CD4-positive, alpha-beta memory T cell (primary cell): ENCODE measurements at places on chromosomes 2 and 18.

DNA sequence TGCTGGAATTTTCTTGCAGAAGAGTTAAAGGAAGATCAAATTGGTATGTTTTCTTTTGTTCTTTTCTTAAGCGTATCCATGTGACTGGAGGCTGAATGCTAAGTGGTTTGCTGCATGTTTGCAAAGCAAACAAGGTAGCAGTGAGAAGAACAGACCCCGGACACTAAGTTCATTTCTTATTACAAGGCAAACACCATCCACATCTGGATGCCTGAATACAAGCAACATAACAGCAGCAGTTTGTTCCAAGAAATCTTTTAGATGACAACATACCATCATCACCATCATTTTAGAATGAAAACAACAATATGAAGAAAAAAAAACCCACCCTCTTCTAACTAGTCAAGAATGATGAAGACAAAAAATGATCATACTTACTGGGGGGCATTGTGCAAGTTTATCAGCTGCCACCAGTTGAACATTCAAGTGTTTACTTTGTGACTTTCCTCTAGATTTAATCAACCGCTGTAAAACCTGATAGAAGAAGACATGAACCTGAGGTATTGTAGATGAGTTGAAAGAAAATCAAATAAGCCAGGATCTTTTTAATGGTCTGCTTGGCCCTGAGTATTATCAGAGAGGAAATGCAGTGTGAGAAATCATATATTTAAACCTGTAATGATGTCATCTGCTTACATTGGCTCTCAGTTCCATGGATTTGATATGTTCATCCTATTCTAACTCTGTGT, 25.0 kb upstream of the ARL5A start:
- H3K27me3 ChIP-seq = no peaks in the 10 kb centered on the region
- H3K4me1 ChIP-seq = no peaks in the 10 kb centered on the region
- no peaks in the 10 kb centered on the region for H3K36me3 ChIP-seq
- H3K4me3 ChIP-seq = no peak overlapping the region
- DNase-seq = no peak
- H3K27ac ChIP-seq = no peak overlapping the region

GRCh38 chr2:152890736-152891135, 172.3 kb downstream of the ARL6IP6 start:
- no peaks in the 10 kb centered on the region for H3K27me3 ChIP-seq
- H3K4me3 ChIP-seq = no peak overlapping the region
- H3K4me1 ChIP-seq = no peaks in the 10 kb centered on the region
- no peaks in the 10 kb centered on the region for H3K36me3 ChIP-seq

DNA sequence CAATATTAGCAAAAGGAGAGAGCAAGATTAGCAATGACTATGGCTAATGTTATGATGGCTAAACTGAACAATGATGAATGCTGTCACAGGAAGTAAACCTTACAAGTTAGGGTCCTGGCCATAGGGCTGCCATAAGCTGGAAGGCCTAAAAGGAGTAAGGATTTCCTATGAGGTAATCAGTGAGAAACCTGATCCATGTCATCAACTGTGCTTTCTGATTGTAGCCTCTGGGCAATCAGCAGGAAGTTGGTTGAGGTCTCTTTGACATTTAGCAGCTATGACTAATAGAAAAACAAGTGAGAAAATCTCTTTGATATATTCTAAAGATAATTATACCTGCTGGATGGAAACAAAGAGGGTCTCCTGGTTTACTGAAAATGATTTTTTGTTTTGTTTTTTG, 193.0 kb downstream of the RAB3GAP1 start:
- no peak for DNase-seq
- H3K36me3 ChIP-seq = no peaks in the 10 kb centered on the region
- H3K4me1 ChIP-seq = no peaks in the 10 kb centered on the region

GRCh38 chr2:138180692-138181386, 216.6 kb downstream of the HNMT start:
- no peak overlapping the region for H3K4me3 ChIP-seq
- no peaks in the 10 kb centered on the region for H3K27me3 ChIP-seq
- H3K36me3 ChIP-seq = no peaks in the 10 kb centered on the region
- no peak overlapping the region for H3K27ac ChIP-seq
- no peak for DNase-seq

GRCh38 chr2:147679191-147679954, 165.5 kb upstream of the ACVR2A start:
- H3K36me3 ChIP-seq = no peaks in the 10 kb centered on the region
- no peak overlapping the region for H3K27ac ChIP-seq
- no peaks in the 10 kb centered on the region for H3K27me3 ChIP-seq
- no peak overlapping the region for H3K4me3 ChIP-seq
- H3K4me1 ChIP-seq = no peaks in the 10 kb centered on the region
